ENCODE measurements at places on chromosomes 3 and 15.

DNA sequence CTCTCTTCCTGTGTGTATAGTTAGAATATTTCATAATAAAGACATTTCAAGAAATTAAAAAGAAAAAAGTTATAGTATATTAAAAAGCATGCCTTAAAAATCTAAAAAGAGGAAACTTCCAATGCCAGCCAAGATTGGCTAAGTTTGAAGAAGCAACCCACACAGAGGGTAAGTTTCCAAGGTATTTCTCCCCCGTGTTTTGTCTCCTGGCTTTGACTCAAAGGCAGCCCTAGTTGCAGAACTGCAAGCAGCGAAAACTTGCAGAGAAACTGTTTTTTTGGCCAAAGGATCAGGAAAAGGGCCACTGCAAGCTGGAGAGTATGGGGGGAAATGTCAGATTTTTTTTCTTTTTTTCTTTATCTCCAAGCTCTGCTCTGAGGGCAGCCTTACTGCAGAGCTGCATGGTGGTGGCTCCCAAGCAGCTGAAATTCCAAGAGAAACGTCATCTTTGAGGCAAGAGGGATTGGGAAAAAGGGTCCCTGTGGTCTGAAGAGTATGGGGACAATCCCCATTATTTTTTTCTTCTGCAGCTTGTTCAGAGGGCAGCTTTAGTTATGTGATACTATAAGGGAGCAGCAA is 23.0 kb downstream of the HACL1 start:
- DNase-seq = no peak

- peak; percentile 20 for DNase-seq
These were observed 843 bp downstream of the CHRNA5 start for GRCh38 chr15:78565951-78566774.

GRCh38 chr15:89349206-89349558 is 14.6 kb upstream of the POLG start:
- no peak for DNase-seq

GRCh38 chr3:150035301-150035779 is 64.6 kb upstream of the PFN2 start:
- DNase-seq = no peak

- DNase-seq = no peak
These were observed 22.2 kb upstream of the FBN1 start for GRCh38 chr15:48667701-48668100.
